ENCODE measurements at places on chromosomes 5 and 9. TPM values are rescaled to one million over a fixed set of nuclear protein-coding genes. Genes with fewer than 3 reads are reported as not detected.

GRCh38 chr5:140855772-140856674 lies at the start of gene PCDHA10:
Gene PCDHA10, plus strand, starts transcription at chr5:140855897. Its CDS starts 152 bp downstream, at chr5:140856049.
- no peak for DNase-seq

- peak; percentile 17 for DNase-seq
Observed at GRCh38 chr5:160369990-160370712, at the start of gene C1QTNF2. Gene C1QTNF2, minus strand, starts transcription at chr5:160370626. Its CDS starts 15,615 bp downstream, at chr5:160355011.

DNA sequence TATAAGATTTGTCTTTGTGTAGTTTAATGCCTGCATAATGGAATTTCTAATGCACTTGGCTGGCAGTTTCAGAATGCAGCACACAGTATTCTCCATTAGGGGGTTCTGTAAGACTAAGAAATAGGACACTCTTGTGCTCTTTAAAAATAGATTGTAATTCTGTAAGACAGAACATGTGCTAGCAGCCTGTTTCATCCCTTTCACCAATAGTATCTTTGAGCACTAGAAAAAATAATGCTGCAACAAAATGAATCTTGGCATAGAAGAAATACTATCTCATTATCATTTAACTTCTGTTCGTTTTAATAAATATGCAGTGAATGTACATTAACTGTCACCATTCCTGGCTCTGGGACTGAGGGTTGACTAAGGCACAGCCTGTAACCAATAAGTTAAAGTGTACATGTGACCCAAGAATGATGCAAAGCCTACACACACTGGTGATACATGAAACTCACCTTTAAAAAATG lies 23.8 kb upstream of the ZNF622 start:
- DNase-seq: no peak

The SMIM33 gene
- not detected for total RNA-seq

The PCDHA4 gene
- 27.8 TPM for total RNA-seq

DNA sequence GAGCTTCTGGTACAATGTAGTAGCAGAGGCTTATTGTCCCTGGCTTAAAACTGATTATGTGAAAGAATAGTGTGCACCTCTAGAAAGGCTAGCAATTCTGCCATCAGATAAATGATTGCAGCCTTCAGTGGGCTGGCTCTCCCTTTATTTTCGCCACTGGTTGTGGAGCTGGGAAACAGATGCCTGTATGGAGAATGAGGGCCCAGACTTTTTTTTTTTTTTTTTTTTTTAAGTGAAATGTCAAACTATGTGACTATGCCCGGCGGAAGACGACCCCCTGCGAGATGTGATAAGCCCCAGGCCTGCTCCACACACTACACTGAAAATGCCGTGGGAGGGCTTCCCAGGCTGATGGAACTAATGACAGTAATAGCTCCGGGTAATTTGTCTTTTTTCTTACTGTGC lies 28.7 kb downstream of the ISL1 start:
- no peak for DNase-seq

The PCDHB10 gene
- total RNA-seq: 5.5 TPM

The PCDHB4 gene
- 4.4 TPM for total RNA-seq

DNA sequence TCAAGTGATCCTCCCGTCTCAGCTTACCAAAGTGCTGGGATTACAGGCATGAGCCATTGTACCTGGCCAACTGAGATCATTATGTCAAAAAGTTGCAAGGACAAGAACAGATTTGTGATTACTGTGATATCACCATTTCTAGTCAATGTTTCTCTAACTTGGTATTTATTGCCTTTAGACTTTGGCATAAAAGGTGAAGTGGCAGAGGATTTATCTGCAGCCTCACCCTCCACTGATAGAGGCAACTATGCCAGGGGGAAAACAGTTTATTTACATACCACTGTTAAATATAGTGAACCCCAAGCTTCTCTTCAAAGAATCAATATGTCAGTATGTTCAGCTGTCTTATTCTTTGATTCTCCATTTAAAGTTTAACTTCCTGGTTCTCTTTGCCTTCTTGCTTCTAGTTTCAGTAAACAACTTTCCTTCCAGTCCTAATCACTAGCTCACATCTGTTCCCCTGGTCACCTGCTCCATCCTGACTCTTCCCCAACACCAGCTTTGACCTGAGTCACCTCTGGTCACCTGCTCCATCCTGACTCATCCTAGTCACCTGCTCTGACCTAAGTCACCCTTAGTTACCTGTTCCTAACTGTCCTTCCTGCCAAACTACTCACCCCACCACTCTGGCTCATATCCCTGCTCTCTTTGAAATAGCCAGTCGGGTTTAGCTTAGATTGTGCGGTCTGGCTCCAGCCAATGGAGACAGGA lies 29.9 kb downstream of the SEMA6A start:
- no peak for DNase-seq

- DNase-seq: no peak
Observed at GRCh38 chr5:133569347-133569746, 43.0 kb downstream of the FSTL4 start.

- DNase-seq: no peak
Observed at GRCh38 chr5:124162767-124163532, 583.5 kb downstream of the ZNF608 start.

DNA sequence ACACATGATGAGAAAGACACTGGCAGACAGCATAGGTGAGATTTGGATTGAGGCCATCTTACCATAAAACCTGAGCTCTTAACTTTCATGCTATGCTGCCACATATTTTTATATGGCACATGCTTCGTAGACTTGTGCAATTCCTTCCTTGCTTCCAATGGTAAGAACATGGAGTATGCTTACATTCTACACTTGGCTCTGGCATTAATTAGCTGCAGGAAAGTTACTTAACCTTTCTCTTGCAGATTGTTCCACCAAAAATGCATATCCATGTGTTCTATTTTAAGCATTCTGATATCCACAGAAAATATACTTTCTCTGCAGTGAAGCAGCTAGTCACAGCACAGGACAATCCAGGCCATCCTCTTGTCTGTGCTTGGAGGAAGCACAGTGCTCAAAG lies 119.4 kb downstream of the MPDZ start:
- no peak for DNase-seq

DNA sequence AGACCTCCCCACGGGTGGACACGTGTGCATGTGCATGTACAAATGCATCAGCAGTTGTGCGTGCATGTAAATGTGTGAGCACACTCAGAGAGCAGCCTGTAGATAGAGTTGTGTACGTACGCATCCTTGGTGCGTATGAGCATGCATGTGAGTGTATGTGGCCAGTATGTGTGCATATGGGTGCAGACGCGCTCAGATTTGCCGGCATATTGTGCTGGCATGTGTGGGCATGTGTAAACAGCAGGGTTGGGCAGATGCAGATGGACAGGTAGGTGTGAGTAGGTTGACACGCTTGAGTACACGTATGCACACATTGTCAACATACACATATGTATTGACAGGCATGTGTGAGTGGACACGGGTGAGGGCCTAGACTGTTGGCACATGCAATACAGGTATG lies 56.5 kb downstream of the LMX1B start:
- no peak for DNase-seq

GRCh38 chr5:122358372-122358979 lies 46.4 kb downstream of the SNCAIP start:
- no peak for DNase-seq

The MELK gene
- total RNA-seq: 24.0 TPM

DNA sequence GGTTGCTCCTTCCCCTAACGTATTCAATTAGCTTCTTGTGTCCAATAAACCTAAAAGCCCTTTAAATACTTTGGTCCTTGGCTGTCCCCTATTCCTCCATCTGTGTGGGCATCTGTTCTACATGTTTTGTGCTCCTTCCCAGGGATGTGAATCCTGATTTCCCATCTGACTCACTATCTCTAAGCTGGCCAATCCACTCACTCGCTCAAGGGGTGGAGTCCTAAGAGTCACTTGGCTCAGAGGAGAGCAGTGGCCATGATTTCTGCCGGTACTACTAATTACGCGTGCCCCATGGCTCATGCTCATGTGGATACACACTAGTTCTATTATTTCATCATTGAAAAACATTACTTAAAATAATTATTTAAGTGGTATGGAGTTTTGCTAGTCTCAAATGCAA lies 89.6 kb downstream of the TAF11L14 start:
- no peak for DNase-seq

The C5orf22 gene
- total RNA-seq: 25.9 TPM

DNA sequence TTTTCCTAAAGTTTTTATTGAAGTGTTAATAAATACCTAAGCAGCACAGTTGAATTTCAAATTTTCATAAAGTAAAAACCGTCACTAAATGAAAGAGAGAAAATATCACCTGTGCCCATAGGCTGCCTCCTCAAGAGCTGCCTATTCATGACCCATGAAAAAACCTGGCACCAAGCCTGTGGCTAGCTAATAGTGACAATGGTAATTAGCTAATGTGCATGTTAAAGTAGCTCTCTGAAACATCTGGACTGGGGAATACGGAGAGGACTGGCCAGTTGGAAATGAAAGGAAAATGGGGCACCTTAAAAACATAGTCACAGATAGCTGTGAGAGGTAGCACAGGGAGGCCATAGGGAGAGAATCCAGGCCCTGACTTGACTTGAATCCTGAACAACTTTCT lies 5.4 kb upstream of the GNE start:
- no peak for DNase-seq

The TMEM252 gene
- not detected for total RNA-seq

DNA sequence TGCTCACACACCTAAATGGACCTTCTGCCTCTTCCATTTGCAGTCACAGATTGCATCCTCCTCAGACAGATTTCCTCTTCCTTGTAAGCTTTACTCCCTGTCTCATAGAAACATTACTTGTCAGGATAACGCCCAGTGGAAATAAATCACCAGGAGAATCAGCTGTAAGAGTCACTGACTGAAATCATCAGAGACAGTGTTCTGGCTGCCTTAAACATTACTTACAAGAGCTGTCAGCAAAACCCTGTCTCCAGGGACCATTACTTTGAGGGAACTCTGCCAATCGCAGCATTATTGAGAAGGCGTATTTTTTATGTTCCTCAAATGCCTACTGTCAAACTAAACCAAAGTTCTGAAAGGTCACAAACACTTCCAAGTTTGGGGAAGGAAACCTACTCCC lies 5.9 kb downstream of the DPYSL3 start:
- no peak for DNase-seq

DNA sequence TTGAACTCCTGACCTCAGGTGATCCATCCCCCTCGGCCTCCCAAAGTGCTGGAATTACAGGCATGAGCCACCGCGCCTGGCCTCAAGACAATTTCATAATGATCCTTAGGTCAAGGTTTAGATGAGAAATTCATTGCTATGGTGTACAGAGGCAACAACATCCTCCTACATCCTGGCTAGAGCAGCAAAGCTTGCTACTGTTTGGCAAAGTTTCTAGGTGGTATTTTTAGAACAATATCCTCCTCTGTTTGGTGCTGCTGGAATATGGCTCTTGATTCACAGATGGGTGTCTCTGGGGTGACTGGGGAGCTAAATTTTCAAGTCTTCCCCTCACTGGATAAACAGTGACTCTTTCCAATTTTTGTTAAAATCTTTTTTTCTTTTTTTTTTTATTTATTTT lies 30.6 kb downstream of the CRHBP start:
- DNase-seq: no peak

DNA sequence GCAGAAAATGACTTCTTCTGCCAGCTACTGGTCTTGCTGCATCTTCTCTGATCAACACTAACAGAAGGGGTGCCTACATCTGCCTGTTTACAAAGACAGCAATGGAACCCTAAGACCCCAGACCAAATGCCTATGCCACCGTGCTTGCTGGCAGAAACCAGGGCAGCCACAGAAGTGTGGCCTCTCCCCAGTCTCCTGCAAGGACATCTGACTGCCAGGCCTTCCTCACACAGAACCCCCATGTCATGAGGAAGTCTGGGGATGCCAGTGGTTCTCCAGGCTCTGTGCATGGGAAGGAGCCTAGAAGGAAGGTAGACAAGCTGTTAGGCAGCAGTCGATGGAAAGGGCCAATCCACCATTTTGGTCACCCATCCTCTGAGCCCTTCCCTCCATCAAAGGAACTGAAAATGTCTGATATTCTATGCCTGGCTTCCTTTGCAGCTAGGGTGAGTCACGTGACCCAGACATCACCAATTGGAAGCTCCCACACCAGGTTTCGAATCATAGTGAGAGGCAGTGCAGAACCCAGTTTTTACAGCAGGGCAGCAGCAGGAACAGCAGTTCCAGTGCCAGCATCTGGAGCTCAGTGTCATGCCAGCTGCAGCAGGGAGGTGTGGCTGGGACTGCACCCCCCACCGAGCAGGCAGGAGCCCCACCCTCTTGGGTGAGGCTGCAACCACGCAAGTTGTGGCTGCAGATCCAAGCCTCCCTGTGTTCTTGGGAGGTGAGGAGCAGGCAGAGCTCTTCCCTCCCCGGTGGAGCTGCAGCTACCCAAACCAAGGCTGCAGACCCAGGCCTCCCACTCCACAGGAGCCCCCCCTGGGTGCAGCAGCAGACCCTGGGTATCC lies 123.4 kb downstream of the OLFM1 start:
- DNase-seq: no peak

- DNase-seq: no peak
Observed at GRCh38 chr5:178649580-178649979, 22.7 kb upstream of the CLK4 start.

DNA sequence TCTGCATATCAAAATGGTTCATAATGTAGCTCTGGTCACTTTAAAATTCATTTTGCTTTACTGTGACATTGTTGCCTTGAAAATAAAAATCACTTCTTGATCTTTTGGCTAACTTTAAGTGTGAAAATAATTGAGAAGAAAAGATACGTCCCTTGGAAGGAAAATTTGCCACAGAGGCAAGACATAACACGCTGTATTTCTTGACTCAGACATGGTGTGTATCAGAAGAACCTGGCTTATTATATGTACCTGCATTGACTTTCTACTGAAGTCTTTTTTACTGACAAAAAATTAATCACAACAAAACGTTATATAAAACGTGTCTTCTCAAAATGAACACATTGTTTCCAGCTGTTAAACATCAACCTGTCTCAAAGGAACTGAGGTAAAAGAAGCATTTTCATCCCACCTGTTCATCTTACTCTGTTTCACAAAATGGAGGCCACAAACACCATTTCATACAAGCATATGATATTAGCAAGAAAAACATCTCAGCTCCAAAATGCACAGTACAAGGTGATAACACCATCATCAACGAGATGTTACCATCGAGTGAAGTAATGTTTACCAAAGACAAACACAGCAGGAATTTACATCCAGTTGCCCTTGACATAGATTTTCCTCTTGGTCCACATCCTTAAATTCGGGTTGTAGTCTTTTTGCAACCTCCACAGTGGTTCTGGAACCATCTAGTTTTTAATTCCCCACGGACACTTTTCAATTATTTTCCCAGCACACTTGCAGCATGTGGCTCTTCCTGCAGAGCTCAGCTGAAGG lies 179.9 kb downstream of the GLIS3 start:
- no peak for DNase-seq
